ENCODE measurements at places on chromosomes 7 and 10. TPM values are rescaled to one million over a fixed set of nuclear protein-coding genes. Genes with fewer than 3 reads are reported as not detected.
A peak's percentile ranks its signal among the peaks of the same experiment; 100 is the strongest.

DNA sequence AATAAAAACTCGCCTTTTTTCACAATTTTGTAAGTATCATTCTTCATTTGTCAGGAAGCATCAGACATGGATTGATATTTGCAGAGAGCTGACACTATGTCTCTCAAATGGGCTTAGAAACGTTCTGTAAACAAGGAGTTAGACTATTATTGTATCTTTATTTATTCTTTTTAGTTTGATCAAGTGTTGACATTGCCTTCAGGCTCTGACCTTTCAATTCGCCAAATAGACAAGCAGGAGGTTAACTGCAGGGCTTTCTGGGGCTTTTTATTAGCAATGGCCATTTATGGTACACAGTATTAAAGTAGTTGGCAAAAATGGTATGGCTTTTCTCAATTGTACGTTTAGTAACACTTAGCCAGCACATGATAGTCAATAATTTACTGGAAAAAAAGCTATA is 221.7 kb downstream of the ZWINT start:
- no peak for DNase-seq

DNA sequence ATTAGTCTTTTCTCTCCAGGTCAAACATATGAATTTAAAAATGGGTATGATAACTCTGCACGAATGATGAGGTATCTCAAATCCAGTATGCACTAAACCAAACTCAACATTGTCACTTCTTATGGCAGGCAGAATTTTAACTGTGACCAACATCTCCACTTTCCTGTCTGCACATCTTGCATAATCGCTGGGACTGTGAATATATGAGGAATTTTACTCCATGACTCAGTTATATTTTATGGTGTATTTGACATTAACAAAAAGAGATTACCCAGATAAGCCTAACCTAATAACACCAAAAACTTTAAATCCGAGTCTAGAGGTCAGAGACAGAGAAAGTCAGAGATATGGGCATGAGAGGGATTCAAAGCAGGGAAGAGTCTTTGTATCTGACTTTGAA is 454.5 kb upstream of the SEMA3D start:
- DNase-seq, result no peak

GRCh38 chr10:26621889-26622711 is 75.4 kb upstream of the PDSS1 start:
- DNase-seq, result peak; percentile 67

The DNAH11 gene
- 3.5 TPM for total RNA-seq

The CCDC136 gene
- total RNA-seq, result 2.6 TPM

The MYPN gene
- 93.5 TPM for total RNA-seq
